Myocyte (in vitro differentiated cells): ENCODE measurements at places on chromosomes 1 and 21. TPM values are rescaled to one million over a fixed set of nuclear protein-coding genes. Genes with fewer than 3 reads are reported as not detected.

GRCh38 chr1:85065550-85065949, 17.2 kb upstream of the MCOLN3 start:
- no peak for DNase-seq

GRCh38 chr1:169427081-169427641, at the start of gene CCDC181:
Gene CCDC181 (minus strand): TSS chr1:169427474. CDS start chr1:169424927, 2,547 bp downstream.
- DNase-seq = peak; percentile 84

DNA sequence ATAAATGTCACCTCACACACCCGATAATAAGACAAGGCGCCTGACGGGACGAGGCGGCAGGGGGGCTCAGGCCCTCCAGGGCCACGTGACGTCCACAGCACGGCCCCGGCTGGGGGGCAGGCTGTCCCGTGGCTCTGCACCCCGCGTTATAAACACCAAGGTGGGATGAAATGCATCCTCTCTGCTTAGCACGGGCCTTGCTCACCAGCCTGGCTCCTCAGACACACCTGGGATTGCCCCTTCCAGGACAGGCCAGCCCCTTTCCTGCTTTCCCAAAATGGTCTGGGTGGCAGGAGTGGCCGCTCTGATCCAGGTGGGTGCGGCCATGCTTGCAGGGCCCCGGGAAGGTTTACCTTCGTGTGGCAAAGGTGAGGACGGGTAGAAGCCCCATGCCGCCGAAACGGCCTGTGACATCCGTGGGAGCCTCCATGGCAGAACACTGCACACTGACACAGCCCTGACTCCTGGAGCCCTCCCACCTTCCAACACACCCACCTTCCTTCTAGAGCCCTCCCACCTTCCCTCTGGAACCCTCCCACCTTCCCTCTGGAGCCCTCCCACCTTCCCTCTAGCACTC, 35.9 kb downstream of the SLC19A1 start:
- DNase-seq = no peak

DNA sequence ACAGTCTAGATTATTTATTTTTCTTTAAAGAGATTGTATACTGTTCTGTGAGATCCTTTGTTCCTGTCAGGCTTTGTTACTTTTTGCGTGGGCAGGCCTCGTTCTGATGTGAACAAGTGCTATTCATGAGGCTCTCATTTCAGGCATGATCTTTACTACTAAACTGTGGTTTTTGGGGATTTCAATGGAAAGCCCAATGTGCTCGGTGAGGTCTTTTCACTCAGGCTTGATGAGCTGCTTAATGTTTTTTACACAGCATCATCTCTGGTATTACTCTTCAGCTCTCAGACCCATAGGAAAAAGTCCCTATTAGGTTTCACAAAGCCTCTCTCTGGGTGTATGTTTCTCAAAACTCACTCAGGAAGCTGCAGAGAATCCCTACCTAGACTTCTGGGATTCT, 419.4 kb downstream of the GPATCH2 start:
- DNase-seq = no peak

DNA sequence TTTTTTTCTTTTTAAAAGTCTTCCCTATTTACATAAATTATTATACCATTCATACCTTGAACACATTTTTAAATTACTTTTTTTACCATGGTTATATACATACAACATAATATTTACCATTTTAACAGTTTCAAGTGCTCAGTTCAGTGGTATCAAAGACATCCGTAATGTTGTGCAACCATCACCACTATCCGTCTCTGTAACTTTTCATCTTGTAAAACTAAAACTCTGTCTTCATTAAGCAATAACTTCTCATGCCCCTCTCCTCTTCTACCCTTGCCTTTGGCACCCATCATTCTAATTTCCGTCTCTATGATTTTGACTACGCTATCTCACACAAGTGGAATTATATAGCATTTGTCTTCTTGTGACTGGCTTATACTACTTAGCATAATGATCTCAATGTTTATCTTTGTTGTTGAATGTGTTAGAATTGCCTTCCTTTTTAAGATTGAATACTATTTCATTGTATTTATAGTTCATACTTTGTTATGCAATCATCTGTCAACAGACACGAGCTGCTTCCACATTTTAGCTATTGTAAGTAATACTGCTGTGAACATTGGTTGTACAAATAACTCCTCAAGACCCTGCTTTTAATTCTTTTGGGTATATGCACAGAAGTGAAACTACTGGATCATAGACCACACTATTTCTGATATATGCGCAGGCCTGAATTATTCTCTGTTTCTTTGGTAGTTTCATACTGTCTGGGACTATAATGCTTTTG, 689.5 kb upstream of the NCAM2 start:
- no peak for DNase-seq

DNA sequence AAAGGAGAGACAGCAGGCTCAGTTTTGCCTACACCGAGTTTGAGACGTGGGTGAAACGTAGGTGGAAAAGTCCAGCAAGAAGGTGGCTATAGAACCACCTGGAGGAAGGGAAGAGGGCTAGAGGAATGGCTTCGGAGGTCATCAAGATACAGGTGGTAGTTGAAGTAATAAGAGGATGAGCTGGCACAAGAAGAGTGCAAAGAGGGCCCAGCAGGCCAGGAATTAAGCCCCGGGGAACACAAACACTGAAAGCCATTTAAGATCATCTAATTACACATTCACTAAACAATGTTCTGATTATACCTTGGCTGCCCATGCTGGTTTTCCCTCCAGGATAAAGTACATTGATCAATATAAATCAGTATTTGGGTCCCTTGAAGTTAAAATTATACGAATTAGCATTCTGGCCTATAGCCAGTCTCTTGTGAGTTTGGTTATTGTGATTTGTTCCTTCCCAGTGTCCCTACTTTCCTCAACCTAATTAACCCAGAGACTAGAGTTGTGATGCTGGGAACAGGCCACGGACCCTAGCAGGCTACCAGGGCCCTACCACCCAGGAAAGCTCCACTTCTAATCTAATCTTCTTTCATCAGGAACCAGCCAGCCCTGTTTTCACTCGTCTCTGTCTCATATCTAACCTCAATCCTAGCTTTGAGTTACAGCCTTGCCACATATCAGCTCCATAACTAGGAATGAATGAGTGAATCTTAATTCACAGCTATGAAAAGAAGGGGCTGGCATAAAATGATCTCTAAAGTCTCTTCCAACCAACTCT, 26.4 kb upstream of the PPP1R15B start:
- no peak for DNase-seq

GRCh38 chr1:212166244-212166643, 119.0 kb upstream of the PPP2R5A start:
- no peak for DNase-seq

DNA sequence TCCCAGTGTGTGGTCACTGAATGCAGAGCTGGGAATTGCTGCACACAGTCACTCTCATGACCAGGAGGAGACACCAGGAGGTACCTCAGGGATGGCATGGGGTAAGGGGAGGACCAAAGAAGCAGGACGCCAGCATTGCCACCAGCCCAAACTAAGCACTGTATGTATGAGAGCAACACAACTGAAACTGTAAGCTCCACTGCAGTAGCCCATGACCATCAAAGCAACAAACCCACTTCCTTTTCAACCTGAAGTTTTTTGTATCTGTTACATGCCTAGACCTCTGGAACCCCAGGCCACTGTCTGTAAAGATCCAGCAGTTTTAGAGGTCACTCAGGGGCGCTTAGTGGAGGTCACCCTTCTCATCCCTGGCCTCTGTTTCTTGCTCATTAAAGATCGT, 164.3 kb downstream of the SETD4 start:
- DNase-seq = no peak

DNA sequence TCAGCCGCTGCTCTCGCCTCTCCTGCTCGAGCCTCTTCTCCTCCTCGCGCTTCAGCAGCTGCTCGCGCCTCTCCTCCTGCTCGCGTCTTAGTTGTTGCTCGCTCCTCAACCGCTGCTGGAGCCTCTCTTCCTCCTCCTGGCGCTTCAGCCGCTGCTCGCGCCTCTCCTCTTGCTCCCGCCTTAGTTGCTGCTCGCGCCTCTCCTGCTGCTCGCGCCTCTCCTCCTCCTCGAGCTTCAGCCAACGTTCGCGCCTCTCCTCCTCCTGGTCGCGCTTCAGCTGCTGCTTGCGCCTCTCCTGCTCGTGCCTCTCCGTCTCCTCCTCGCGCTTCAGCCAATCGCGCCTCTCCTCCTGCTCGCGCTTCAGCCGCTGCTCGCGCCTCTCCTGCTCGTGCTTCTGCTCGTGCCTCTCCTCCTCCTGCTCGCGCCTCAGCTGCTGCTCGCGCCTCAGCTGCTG, 3.7 kb downstream of the TCHH start:
- DNase-seq = peak; percentile 37

GRCh38 chr1:46492871-46493270, 3.2 kb downstream of the DMBX1 start:
- no peak for DNase-seq

- no peak for DNase-seq
Observed at GRCh38 chr1:96016219-96016618, 705.4 kb upstream of the PTBP2 start.

- no peak for DNase-seq
Observed at GRCh38 chr1:205962821-205963221, 19.6 kb upstream of the SLC26A9 start.

GRCh38 chr1:240737766-240738265, 125.9 kb upstream of the GREM2 start:
- peak; percentile 36 for DNase-seq

GRCh38 chr1:168112673-168113305, 23.9 kb downstream of the GPR161 start:
- peak; percentile 55 for DNase-seq

DNA sequence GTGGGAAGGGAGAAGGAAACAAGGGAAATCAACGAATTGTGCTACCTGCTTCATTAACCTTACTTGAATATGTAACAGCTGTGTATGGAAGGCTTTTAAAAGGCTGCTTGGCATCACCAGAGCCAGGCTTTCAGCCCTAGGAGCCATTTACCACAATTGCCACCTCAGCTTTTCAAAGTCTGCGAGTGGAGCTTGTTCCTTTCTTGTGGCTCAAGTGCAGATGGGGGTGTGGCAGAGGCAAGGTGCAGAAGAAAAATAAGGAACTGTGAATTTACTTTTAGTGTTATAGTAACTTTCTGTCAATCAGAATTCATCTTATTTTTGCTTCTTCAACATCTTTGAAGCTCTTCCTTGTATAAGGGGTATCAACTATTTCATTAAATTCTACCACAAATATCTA, 17.6 kb downstream of the CLCA2 start:
- DNase-seq = no peak

GRCh38 chr21:18204931-18205330, 39.7 kb upstream of the CHODL start:
- no peak for DNase-seq

DNA sequence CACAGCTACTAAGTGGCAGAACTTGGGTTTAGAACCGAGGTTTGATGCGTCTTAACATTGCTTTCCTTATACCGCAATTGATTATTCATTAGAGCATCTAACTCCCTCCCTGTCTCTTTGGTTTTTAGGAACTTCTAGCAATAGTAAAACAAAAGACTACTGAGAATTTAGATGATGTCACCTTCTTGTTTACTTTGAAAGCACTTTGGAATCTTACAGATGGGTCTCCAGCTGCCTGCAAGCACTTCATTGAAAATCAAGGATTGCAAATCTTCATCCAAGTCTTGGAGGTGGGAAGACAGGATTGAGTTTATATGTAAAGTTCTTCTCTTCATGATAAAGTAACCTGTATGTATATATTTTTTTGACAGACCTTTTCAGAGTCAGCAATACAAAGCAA, 35.0 kb downstream of the ZYG11A start:
- DNase-seq = no peak

NECTIN4 gene
- total RNA-seq = 0.16 TPM in 1 of 2 replicates, not detected in the other

CLCA4 gene
- total RNA-seq = not detected in 2 replicates

CNR2 gene
- total RNA-seq = not detected in 2 replicates

LCE2A gene
- total RNA-seq = not detected in 2 replicates

VTCN1 gene
- total RNA-seq = not detected in 2 replicates

HUNK gene
- total RNA-seq = 0.05 TPM in 1 of 2 replicates, not detected in the other

PRR9 gene
- total RNA-seq = not detected in 2 replicates

MARK1 gene
- total RNA-seq = 0.08 TPM in 1 of 2 replicates, not detected in the other

VWA1 gene
- 0.52 and 1.0 TPM in 2 replicates for total RNA-seq

GNG12 gene
- total RNA-seq = 60.5 and 62.6 TPM in 2 replicates
